B cell (primary cell): ENCODE measurements at places on chromosomes 12 and 14. TPM values are rescaled to one million over a fixed set of nuclear protein-coding genes. Genes with fewer than 3 reads are reported as not detected.
A peak's percentile ranks its signal among the peaks of the same experiment; 100 is the strongest.

- no peak for DNase-seq
Measured at GRCh38 chr12:68839183-68840147, 31.5 kb downstream of the MDM2 start.

DNA sequence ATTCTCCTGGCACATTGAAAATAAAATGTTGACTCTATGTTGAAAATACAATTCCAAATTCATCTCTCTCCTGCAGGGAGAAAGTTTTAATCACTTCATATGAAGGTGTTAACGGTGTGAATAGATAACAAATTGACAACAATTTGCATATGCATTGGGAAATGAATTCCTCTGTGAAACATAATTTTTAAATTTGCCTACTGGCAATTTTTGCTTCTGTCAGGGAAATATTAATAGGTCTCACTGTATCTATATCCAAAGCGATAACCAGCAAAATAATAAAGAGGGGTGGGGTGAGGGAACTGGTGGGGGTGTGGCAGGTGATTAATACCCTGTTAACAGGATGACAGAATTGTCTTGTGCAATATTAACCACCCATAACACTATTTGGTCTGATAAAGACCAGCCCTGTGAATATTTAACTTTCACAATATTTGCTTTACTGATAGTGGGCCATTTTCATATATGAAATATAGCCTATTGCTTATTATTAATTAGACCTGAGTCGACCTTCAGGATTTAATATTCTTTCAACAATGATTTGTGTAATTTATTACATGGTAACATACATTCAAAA, 239.0 kb upstream of the SSTR1 start:
- no peak for DNase-seq

DNA sequence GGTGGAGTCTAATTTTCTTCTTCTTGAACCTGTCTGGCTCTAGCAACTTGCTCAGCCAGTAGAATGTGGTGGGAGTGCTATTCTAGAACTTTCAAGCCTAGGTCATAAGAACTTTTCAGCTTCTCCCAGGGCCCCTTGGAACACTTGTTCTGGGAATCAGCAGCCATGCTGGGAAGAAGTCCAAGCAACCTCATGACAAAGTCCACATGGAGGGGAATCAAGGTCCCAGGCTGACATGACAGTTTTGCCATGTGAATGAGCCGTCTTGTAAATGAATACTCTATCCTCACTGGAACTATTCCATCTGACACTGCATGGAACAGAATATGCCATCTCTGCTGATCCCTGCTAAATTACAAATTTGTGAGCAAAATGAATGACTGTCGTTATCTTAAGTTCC, 214.2 kb upstream of the TBX3 start:
- no peak for DNase-seq

DNA sequence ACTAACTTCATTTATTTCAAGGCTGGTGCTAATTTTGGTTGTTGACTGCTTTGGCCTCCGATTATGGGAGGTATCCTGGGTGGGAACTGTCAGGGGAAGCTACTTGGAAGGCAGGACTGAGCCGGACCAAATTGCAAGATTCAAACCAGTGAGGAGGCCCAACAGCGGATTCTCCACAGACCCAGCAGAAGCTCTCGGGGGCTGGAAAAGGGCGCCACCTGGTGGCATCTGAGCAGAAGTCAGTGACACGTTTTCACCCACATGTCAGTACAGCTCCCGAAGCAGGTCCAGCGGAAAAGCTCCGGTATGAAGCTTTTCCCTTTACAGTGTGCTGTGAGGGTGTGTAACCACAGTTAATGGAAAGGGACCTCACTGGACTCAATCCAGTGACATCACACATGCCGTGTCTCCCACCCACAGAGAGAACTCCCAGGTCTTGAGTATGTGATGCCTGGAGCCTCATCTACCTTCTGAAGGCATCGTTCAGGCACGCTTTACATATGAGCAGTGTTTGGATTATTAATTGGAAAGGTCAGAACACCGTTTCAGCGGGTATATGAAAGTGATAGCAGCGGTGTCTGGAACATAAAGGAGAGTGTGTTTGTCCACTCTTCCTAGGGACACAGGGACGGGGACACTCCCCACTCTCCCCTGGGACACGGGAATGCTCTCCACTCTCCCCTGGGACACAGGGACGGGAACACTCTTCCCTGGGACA, 3.6 kb upstream of the P2RX2 start:
- peak; percentile 86 for DNase-seq

CFAP54 gene
- total RNA-seq: 0.24 and 0.76 TPM in 2 replicates

RPS6KL1 gene
- 3.4 TPM in 2 replicates for total RNA-seq

P2RX4 gene
- total RNA-seq: 27.2 and 30.4 TPM in 2 replicates

DBX2 gene
- total RNA-seq: not detected in 2 replicates

SOAT2 gene
- total RNA-seq: not detected in 2 replicates

FAM90A1 gene
- total RNA-seq: 0.17 and 0.34 TPM in 2 replicates
